Tongue (tissue), 3 donors: ENCODE measurements at places on chromosomes 7 and 10. TPM values are rescaled to one million over a fixed set of nuclear protein-coding genes. Genes with fewer than 3 reads are reported as not detected.

GRCh38 chr10:72074574-72075375 lies 13.6 kb downstream of the SPOCK2 start:
- DNase-seq, result no peak

Gene H2BK1
- total RNA-seq, result not detected

Gene ABCB4
- 3.7 TPM for total RNA-seq

Gene LRRN3
- total RNA-seq, result 2.5 TPM

Gene TRIM50
- 0.31 TPM for total RNA-seq

Gene IL6
- total RNA-seq, result not detected

DNA sequence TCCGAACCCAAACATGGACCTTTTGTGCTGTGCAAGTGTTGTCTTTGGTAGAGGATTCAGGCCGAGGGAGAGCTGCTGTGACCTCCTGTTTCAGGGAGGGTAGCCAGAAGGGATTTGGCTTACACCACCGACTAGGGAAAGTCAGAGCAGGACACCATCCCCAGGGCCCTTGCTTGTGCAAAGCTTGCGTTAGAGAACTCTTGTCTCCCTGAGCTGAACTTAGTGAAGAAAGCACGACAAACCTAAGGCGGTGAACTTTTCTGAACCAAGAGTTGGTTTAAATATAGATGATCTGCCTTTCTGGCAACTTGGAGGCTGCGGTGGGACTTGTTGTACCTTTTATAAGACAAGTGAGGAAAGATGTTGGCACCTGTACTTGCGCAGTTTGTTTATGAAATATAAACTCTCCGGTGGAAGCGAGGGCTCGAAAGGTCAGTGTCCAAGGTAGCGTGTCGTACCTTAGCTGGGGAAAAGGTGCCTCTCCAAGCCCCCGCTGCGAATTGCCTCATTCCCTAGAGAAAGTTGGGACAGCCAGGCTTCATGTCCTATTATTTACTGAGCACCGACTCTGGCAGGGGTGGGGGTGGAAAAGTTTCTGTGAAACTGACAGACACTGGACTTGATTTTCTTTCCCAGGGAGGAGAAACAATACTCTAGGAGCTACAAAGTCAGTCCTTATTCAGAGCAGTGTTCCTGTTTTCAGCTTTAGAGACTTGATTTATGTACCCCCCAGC lies 31.6 kb downstream of the WBP1L start:
- peak; percentile 64 for DNase-seq

- DNase-seq, result peak; percentile 71
Observed at GRCh38 chr7:89232-90019, 102.9 kb upstream of the FAM20C start.

- no peak for DNase-seq
Observed at GRCh38 chr7:37970211-37970610, 49.8 kb downstream of the EPDR1 start.

- no peak for DNase-seq
Observed at GRCh38 chr10:79346388-79347225, 662 bp upstream of the PPIF start.

DNA sequence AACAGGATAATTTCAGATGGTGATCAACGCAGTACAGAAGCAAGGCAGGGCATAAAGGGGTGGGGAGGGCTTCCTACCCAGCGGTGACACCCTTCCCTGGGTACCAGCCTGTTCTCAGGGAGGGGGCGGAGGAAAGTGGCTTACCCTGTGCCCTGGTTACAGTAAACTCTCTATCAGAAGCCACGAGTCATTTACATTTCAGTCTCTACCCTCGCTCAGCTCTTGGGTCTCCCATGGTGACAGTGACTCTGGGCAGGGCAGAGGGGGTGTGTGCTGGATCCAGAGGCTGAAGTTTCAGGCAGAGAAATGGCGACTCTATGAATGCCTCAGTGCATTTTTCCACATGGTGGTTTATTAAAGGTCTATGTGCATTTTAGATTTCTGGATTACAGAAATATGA lies 107.0 kb downstream of the ADARB2 start:
- DNase-seq, result no peak

DNA sequence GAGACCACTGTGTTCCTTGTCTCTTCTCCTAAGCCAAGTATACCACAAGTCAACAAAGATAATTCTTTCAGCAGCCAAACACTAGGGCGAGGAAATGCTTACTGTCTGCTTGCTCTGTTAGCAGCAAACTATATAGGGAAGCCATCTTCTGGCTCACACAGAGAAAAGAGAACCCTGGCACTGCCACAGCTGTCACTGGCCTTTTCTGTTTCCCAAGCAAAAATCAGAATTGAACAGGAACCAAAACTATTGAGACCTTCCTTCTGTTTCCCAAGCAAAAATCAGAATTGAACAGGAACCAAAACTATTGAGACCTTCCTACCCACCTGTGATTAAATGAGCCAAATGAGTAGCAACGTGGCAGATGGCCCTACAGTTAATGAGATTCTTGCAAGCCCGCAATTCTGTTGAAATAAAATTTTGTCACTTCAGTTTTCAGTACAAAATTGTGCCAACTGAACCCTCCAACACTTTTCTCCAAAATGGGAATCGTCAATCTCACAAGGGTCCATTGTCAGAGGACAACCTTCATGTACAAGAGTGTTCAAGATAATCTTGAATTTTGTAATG lies 54.5 kb downstream of the LRRTM3 start:
- no peak for DNase-seq

Gene POLR2J2
- 6.9 TPM for total RNA-seq

- DNase-seq, result peak; percentile 76
Observed at GRCh38 chr7:137454767-137455166, 111.2 kb upstream of the PTN start.

DNA sequence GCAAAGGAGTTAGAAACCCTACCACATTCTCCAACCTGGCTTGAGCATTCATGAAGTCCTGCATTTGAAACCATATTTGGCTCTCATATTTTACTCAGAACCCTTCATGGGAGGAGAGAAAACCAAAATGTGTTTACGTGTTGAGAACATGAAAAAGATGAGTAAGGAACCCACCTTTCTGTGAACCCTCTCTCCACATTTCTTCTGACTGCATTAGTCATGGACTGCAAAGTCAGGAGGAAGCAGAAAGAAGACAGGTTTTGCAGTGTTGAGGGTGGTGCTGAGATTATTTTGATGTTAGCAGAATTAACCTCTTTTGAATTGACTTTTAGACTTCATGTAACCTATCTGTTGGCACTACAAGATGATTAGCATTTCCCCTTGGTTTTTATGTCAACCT lies 4.9 kb downstream of the IFIT1B start:
- DNase-seq, result no peak

DNA sequence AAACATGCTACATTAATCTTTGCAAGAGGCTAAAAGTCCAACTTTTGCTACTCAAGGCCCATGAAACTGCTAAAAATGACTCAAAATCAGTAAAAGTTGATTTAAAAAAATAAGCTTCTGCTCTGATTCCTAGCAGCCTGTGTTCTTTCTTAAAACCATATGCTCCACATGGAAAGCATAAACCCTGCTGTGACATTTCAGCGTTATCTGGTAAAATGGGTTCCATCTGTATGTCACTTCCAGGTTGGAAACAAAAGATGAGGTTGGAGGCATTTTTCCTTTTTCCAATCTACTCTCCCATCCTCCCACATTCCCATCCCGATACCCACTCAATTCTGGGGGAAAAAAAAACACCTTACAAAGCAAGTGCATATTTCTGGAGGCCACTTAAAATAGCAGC lies 439.5 kb downstream of the NEBL start:
- DNase-seq, result no peak

DNA sequence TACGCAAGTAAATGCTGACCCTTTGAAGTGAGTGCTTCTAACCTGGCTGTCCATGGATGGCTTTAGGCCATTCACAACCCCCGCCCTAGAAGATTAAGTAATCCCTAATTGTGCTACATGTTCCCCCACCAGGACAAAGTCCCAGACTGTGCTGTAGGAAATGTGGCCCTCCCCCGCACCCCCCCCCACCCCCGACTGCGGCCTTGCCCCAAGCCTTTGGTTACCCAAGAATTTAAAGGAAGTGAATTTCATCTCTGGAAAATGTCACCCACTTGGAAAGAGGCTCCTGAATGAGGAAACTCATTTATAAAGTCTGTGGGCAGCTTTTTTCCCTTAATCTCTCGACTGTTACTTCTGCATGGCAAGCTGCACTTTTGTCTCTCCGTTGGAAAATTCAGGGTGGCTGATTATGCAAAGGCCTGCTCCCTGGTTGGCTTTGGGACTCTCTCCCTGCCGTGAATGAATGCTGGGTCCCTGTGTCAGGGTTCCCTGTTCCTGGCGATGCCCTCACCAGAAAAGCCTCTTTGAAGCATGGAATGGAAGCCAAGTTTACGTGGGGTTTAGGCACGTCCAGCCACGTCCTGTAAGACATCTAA lies 31.4 kb upstream of the AQP1 start:
- no peak for DNase-seq

DNA sequence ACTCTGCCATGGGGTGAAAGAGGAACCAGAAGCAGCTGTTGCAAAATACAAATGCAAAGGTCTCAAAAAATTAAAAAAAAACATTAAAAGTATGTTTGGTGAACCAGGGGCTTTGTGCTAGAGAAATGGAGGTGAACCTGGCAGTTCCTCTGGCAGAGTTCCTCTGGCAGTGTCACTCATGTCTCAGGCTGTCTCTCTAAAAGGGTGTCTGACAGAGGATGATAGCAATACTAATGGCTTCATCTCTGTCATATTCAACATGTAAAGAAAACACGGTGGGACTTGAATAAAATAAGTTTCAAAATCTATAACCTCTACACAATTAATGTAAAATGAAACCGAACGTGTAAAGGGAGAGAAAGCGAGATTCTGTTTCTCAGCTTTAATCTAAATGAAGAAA lies 375.7 kb upstream of the VWC2 start:
- DNase-seq, result no peak

- DNase-seq, result peak; percentile 62
Observed at GRCh38 chr7:81244224-81244623, 325.4 kb upstream of the SEMA3C start.

- DNase-seq, result peak; percentile 8
Observed at GRCh38 chr10:72953687-72954086, 919 bp downstream of the PLA2G12B start.
